Thyroid gland (tissue), 4 donors: ENCODE measurements at places on chromosomes 6 and 20. TPM values are rescaled to one million over a fixed set of nuclear protein-coding genes. Genes with fewer than 3 reads are reported as not detected.

GRCh38 chr6:106281088-106281487 lies 44.5 kb downstream of the ATG5 start:
- no peaks in the 10 kb centered on the region for H3K27me3 ChIP-seq
- no peaks in the 10 kb centered on the region for H3K4me1 ChIP-seq
- H3K27ac ChIP-seq: no peak overlapping the region
- no peak for DNase-seq
- no peak overlapping the region for H3K4me3 ChIP-seq

DNA sequence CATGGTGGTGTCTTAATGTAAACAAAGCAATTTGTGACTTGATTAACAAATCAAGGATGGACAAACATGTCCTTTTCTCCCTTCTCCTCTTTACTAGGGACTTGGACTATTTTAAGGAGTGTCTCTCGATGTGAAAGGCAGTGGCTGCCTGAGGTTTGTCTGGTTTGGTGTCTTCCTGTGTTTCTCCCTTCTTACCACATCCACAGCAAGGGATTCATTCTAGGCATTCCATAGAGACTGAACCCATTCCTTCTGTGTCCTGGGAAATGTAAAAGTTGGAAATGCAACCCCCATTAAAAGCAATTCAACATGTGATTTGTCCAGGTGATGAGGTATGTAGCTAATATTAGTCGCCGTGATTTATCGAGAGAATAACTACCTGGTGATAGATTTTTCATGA lies 15.9 kb downstream of the NRN1 start:
- H3K27me3 ChIP-seq: peaks cover 29% of the 10 kb centered on the region
- no peak overlapping the region for H3K27ac ChIP-seq
- H3K4me1 ChIP-seq: peaks cover 2% of the 10 kb centered on the region

DNA sequence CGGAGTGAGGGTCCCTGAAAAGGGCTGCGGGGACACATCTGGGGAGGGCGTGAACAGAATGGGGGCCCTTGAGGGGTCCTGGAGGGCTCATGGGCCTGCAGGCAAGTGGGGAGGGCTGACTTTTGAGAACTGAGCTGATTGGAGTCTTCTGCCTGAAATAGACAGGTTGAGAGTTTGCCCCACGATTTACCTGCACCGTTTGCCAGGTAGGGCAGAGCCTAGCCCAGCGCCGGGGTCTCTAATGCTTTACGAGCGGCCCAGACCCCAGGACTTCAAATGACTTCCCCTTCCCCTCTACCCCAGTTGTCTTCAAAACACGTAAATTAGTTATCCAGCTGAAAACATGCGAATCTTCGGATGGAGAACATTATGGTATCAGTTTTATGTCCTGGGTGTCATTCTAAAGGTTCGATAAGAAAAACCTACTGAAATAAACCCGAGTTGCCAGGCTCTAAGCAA lies 1.3 kb downstream of the PLCB1 start:
- no peaks in the 10 kb centered on the region for H3K27me3 ChIP-seq
- H3K4me1 ChIP-seq: peaks cover 7% of the 10 kb centered on the region
- H3K36me3 ChIP-seq: no peaks in the 10 kb centered on the region

DNA sequence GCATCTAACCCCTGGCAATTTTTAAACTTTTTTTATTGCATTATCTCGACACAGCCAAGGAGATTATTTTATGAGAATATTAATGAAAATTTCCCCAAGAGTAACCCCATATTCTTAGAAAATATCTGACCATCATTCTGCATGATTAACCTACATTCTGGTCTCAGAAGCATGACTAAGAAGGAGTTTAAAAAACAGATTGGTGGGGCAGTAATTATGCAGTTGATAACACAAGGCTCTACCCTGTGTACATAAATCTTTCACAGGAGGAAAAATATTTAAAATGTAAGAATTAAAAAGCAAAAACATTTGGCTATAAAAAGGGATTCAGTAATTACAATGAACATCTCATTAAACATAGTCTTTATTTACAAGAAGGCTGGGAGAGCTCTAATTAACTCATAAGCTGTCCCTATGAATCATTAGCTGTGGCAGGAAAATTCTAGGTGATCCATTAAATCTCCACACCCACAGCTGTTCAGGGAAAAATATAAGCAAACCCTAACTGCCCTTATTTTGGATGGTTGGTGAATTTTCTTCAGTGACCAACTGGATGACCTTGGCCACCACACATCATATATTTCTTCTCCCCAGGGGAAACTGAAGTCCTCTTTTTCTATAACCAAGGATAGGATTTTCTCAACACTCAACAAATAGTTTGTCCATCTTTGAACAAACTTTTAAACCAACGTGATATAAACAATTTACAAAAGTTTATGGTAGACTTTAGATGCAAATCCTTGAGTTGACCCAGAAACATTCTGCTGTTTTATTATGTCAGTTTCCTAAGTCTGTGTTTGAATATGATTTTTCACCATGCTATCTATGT lies 59.5 kb downstream of the PDE7B start:
- no peaks in the 10 kb centered on the region for H3K27me3 ChIP-seq
- no peak for DNase-seq
- H3K27ac ChIP-seq: no peak overlapping the region
- H3K4me3 ChIP-seq: no peak overlapping the region
- no peaks in the 10 kb centered on the region for H3K36me3 ChIP-seq
- H3K4me1 ChIP-seq: peaks cover 6% of the 10 kb centered on the region

- H3K36me3 ChIP-seq: no peaks in the 10 kb centered on the region
- H3K27me3 ChIP-seq: no peaks in the 10 kb centered on the region
- no peak overlapping the region for H3K4me3 ChIP-seq
- no peaks in the 10 kb centered on the region for H3K4me1 ChIP-seq
- no peak overlapping the region for H3K27ac ChIP-seq
Measured at GRCh38 chr6:109166673-109167072, 71.4 kb downstream of the CEP57L1 start.

GRCh38 chr6:11018225-11018624 lies 25.9 kb downstream of the ELOVL2 start:
- DNase-seq: no peak
- H3K27me3 ChIP-seq: no peaks in the 10 kb centered on the region
- H3K27ac ChIP-seq: no peak overlapping the region
- no peaks in the 10 kb centered on the region for H3K4me1 ChIP-seq
- H3K36me3 ChIP-seq: no peaks in the 10 kb centered on the region
- H3K4me3 ChIP-seq: no peak overlapping the region

- no peak for DNase-seq
- peaks cover 18% of the 10 kb centered on the region for H3K4me1 ChIP-seq
- no peaks in the 10 kb centered on the region for H3K36me3 ChIP-seq
Measured at GRCh38 chr6:10520468-10520867, 683 bp upstream of the GCNT2 start.

DNA sequence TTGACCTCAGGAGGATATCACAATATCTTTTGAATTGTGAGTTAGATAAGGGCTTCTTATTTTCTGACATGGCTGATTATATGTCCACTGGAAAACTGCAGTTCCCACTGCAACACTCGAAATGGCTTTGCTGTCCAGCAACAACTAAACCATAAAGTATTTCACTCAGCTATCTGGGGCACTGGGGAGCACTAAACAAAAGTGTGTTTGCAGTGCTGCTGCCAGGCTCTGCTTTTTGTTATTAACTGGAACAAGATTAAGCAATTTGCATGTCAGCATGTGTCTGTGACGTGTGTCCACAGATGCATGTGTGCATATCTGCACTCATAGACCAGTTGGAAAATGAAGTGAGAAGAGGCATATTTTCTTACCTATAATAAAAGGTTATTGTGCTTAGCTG lies 107.8 kb upstream of the CCN2 start:
- no peaks in the 10 kb centered on the region for H3K27me3 ChIP-seq
- no peak overlapping the region for H3K27ac ChIP-seq
- no peaks in the 10 kb centered on the region for H3K36me3 ChIP-seq
- H3K4me3 ChIP-seq: no peak overlapping the region
- H3K4me1 ChIP-seq: no peaks in the 10 kb centered on the region
- DNase-seq: no peak

TULP1 gene
- not detected for total RNA-seq
